ENCODE measurements at places on chromosomes 5 and 9.

DNA sequence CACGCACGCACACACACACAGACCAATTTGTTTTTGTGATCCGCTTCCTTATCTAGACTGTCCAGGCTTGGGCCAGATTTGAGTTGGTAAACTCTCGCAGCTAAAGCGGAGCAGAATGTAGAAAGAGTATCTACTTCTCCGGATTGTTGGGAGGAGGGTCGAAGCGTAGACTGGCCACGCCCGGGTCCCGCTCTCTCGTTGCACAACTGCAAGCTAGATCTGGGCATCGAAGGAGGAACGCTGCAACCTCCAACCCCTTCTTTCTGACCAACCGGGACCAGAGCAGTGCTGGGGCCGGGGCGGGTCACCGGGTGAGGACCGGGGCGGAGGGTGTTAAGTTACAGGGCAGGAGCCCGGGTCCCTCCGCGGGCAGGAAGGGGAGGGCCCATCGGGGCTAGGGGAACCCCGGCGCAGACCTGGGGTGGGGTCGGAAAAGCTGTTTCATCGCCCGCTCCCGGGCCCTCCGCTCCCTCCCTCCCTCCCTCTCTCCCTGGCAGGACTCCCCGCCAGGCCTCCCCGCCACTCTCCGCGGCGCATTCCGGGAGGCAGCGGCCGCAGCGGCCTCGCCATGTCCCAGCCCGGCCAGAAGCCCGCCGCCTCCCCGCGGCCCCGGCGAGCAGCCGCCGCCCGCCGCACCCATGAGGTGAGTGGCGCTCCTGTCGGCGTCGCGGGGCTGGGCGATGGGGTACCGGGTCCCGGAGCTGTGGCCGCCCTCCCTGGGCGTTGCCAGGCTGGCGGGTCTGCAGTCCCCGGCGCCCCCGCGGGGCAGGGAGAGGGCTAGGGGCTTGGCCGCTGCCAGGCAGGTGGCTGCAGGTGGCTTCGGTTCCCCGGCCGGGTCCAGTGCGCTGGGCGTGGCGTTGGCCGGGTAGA lies at the start of gene CAST:
CAST (plus strand) TSS at position 522 of the 870 bp plus-strand sequence; CDS start at position 569, 47 bp downstream.
- DNase-seq: peak; percentile 74

GRCh38 chr5:36685631-36686288 lies 79.4 kb downstream of the SLC1A3 start:
- no peak for DNase-seq

- DNase-seq: no peak
Measured at GRCh38 chr9:104798209-104798995, 34.5 kb downstream of the NIPSNAP3B start.

GRCh38 chr5:120447706-120448239 lies 16.3 kb upstream of the PRR16 start:
- no peak for DNase-seq

GRCh38 chr9:131636593-131636992 lies 91.3 kb downstream of the PRRT1B start:
- no peak for DNase-seq

GRCh38 chr5:166211640-166212039 lies 2079.8 kb upstream of the WWC1 start:
- DNase-seq: no peak

GRCh38 chr9:33921967-33922895 lies 105.3 kb downstream of the UBE2R2 start:
- DNase-seq: peak; percentile 12

DNA sequence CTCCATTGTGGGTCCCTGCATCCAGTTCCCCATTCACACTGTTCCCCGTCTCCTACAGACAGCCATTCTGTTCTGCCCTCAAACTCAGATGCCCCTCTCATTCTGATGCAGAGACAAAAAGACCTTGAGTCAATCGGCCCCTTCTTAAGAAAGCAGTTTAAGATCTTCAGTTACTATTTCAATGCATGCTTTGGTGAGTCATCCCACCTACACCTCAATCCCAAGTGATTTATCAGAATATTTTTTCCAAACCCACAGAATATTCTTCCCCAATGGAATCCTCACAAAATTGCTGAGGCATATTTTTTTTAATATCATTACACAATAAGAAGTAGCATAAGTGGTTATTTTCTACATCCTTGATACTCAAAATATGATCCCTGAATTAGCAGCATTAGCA lies 92.4 kb upstream of the SLC1A1 start:
- no peak for DNase-seq

DNA sequence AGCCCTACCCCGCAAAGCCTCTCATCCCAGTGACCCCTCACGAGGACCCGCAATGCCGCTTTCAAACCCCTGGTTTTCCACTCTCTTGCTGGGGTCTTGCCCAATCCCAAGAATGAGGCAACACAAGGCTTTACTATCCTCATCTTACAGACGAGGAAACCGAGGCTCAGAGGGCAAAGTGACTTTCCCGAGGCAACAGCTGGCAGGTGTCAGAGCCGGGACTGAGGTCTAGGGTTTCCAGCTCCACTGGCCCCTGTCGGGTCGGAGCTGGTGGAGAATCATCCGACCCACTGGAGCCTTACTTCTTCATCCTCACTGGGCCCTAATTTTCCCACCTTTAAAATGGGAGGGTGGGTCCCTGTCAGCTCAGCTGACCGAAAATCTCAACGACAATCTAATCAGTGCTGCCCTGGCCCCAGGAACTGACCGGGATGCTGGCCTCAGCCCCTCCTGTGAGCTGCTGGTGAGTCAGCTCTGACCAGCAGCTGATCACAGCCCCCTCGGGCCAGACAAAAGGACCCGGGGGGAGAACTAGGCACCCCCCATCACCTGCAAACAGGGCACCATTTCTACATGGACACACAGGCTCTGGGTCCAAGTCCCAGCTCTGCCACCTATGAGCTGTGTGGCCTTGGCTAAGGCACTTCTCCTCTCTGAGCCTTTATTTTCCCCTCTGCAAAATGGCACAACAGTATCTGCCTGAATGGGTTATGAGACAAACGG lies 72.7 kb upstream of the STXBP1 start:
- peak; percentile 85 for DNase-seq

- DNase-seq: no peak
Measured at GRCh38 chr5:540071-540905, 16.0 kb upstream of the SLC9A3 start.

DNA sequence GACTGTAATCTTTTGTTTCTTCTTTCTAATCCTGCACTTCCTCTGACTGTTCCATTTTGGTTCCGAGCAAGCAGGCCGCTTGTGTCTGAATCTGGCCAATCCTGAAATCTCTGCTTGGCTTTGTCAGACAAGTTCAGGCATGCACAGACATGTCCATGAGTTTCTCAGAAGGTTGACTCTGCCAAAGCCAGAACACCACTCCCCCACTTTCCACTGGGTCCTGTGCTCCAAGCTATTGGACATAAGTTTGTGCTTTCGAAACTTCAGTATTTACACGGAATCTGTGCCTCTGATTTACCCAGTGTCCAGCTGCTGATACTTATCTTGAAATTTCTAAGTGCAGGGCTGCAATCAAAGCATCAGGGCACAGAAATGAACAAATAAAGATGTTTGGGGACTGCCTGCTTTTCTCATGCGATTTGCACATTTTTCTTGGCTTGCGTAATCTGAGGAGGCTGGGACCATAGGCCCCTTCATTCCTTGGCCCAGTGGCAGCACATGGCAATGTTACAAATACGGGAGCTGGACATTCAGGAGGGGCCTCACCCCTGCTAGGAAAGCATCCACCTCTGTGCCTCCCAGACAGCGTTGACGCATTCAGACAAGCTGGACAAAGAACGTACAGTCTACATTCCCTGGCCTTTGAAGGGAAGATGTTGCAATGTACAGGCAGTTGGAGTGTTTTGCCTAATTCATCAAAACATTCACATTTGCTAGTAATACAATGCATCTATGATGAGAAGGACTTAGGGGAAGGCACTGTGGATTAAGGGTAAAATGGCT lies 209.2 kb upstream of the PAPPA start:
- no peak for DNase-seq

GRCh38 chr9:36187414-36187813 lies 3.3 kb upstream of the CLTA start:
- DNase-seq: no peak

DNA sequence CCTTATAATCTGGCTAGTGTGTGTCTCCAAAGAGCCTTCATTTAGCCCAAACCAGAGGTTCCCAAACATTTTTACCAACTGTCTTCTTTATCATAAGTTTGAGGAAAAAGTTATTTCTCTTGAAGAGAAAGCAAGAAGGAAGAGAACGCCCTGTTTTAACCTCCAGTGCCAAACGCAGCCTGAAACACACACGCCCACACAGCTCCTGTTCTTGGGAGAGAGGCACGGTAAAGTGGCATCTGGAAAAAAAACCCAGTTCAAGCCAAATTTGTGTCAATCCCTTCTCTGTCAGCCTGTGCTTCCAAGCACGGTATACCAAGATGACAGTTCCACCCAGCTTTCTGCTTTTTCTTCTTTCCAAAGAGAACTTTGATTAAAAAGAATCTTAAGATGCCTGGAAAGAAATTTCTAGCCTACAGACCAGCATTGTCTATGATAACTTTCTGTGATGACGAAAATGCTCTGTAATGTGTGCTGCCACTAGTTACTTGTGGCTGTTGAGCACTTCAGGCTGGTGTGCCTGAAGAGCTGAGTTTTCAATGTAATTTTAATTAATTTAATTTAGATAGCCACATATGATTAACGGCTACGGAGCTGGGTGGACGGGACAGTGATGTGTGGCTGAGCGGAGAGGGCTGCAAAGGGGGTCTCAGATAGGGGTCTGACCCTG lies 62.3 kb downstream of the ACER2 start:
- no peak for DNase-seq

DNA sequence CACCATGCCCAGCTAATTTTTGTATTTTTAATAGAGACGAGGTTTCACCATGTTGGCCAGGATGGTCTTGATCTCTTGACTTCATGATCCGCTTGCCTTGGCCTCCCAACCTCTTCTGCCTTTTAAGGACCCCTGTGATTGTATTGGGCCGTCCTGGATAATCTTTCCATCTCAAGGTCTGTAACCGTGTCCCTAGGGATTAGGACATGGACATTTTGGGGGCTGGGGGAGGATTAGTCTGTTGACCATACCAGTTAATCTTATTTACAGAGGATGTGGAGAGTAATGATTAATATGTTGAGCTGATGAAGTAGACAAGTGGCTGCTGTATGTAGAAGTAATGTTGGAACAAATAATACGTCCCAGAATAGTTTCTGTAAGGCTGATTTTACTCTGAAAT lies 23.1 kb downstream of the LNPEP start:
- no peak for DNase-seq

DNA sequence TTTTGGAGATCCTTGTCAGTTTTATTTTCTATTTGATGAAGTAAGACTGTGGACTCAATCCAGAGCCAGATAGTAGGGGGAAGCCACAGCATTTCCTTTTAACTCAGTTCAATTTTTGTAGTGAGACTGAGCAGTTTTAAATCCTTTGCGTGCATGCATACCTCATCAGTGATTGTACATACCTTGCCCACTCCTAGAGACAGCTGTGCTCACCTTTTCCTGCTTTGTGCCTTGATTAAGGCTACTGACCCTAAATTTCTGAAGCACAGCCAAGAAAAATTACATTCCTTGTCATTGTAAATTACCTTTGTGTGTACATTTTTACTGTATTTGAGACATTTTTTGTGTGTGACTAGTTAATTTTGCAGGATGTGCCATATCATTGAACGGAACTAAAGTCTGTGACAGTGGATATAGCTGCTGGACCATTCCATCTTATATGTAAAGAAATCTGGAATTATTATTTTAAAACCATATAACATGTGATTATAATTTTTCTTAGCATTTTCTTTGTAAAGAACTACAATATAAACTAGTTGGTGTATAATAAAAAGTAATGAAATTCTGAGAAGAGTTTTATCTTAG lies 17.8 kb downstream of the DIMT1 start:
- DNase-seq: no peak

- no peak for DNase-seq
Measured at GRCh38 chr9:127788337-127789011, 2.6 kb downstream of the CDK9 start.

GRCh38 chr5:88792144-88792840 lies 90.7 kb downstream of the MEF2C start:
- no peak for DNase-seq

- no peak for DNase-seq
Measured at GRCh38 chr5:140565780-140566095, 1.1 kb downstream of the SLC35A4 start.

GRCh38 chr9:655875-656274 lies 185.6 kb upstream of the DMRT1 start:
- DNase-seq: no peak

DNA sequence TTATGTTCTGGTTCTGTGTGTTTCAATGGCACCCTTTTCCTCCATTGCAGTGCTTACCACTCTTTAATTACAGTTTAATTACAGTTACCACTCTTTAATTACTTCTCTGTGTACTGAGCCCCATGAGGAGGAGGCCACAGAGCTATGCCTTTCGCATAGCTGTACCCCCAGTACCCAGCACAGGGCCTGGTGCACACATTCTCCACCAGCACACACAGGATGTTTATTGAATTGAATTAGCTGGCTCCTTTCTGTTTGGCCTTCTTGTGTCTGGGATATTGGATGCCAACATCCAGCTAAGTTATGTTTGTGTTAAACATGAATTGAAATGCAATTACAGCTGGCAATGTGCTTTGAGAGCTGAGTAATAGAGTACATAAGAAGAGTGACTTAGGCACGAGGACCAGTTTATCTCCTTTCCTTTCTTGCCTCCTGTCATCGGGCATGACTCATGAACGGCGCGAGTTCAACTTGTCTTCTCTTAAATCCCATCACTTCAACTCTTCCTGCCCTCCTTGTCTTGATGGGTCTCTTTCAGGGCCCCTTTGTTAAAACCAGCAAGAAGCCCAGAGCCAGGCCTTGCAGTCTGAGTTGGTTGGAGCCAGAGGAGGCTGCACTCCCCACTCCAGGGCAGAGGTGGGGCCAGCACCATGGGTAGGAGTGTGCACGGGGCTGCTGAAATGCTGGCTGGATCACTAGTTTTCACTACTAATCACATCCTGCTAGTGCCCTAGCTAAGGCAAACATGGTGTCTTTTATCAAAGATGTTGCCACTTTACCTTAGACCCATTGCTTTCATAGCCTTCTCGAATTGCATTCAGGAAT lies 37.4 kb downstream of the MVB12B start:
- no peak for DNase-seq

- no peak for DNase-seq
Measured at GRCh38 chr5:105840800-105841199, 1829.9 kb downstream of the EFNA5 start.

DNA sequence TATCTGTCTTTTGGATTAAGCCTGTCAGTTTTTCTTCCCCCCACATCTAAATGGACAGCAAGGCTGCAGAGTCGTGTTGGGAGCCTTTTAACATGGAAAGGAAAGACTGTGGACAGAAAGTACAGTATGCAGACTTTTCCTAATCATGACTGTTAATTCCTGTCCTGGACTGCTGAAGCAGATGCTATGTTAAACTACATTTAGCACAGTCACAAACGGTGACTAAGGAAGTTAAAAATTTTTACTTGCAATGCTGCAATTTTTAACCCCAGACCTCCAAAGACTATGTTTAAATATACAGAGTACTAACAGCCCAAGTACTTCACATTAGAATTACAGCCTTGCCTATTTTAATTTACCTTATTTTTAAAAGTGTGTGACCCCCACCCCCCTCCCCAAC lies 51.8 kb downstream of the ELAVL2 start:
- DNase-seq: peak; percentile 13

Data from H54 (cell line).